Activated naive CD4-positive, alpha-beta T cell treated with anti-CD3 and anti-CD28 coated beads for 36 hours (primary cell): ENCODE measurements at places on chromosomes 4 and X.

DNA sequence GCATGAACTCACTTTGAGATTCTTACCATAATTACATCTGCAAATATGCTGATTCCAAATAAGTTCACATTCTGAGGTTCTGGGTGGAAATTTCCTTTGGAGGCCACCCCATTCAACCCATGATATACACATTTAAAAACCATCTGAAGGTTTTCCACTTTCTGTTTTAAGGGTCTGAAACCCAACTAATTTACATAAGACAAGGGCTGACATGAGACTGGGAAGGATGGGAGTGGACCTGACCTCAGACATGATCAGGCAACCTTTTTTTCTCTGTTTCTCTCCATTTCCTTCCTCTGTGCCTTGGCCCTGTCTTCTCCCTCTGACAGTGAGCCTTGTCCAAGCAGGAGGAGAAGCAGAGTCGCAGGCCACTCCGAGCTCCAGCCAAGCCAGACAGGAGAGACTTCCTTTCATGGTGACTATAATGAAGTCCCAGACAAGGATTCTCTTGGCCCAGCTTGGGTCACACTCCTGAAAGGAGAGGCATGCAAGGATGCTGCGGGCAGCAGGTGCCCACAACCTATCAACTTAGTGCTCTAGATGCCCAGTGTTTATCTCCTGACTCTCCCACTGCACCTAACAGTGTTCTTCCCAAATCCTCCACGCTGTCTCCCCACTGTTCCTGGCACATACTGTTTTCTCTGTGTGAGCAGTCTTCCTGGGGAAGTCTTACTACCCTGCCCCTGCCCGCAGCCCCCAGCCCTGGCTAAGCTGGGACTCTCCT is 39.9 kb downstream of the MSX1 start:
- H3K4me1 ChIP-seq, result no peaks in the 10 kb centered on the region
- DNase-seq, result no peak

DNA sequence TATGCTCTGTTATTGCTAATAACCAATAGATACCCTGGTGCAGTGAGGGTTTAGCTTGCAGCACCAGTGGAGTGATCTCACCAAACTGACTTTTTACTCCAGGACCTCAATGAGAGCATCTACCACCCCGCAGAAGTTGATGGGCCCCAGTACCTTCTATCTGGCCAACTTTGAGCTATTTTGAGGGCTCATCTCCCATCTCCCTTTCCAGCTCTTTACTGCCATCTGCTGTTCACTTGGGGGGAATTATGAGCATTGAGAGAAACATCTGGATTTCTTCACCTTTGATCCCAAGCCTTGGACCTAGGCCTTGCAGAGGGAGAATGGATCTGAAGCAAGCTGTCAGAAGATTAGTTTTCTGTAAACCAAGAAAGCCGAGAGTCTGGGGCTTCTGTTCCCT is 143.6 kb downstream of the TMEM164 start:
- H3K36me3 ChIP-seq, result no peaks in the 10 kb centered on the region
- peaks cover 4% of the 10 kb centered on the region for H3K4me1 ChIP-seq
- DNase-seq, result peak; percentile 48

DNA sequence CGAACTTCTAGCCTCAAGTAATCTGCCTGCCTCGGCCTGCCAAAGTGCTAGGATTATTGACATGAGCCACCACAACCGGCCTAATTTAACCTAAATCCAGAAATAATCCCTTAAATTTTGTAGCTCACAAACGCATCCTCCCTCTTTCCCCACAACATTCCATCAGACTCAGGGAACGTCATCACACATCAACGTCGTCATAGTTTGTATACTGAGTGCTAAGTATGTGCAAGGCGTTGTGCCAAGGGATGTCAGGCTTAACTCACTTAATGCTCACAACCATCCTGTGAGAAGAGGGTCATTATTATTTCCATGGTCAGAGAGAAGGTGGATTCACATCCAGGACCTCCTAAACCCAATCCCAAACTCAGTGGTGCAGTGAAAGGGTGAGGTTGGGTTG is 9.6 kb upstream of the GSX2 start:
- H3K4me3 ChIP-seq, result no peak overlapping the region
- H3K27me3 ChIP-seq, result peaks cover 33% of the 10 kb centered on the region
- no peak for DNase-seq
- H3K4me1 ChIP-seq, result peaks cover 25% of the 10 kb centered on the region
- no peak overlapping the region for H3K27ac ChIP-seq
- H3K36me3 ChIP-seq, result no peaks in the 10 kb centered on the region

DNA sequence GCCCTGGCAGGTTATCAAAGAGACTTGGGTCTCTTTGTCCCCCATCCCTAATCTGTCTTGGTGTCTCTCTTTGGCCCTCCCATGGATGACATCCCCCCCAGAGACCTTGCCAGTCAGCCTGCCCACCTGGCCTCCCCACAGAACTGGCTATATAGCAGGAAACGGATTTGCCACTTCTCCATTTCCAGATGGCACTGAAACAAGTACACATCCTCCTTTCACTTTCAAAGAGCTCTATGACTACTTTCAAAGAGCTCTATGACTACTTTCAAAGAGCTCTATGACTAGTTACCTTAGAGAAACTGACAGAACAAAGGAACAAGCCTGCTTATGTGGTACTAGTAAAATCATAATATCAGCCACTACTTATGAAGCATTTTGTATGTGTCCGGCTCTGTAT is 175.3 kb downstream of the MAML3 start:
- DNase-seq, result peak; percentile 45
- H3K27me3 ChIP-seq, result no peaks in the 10 kb centered on the region
- no peak overlapping the region for H3K4me3 ChIP-seq
- no peak overlapping the region for H3K27ac ChIP-seq

DNA sequence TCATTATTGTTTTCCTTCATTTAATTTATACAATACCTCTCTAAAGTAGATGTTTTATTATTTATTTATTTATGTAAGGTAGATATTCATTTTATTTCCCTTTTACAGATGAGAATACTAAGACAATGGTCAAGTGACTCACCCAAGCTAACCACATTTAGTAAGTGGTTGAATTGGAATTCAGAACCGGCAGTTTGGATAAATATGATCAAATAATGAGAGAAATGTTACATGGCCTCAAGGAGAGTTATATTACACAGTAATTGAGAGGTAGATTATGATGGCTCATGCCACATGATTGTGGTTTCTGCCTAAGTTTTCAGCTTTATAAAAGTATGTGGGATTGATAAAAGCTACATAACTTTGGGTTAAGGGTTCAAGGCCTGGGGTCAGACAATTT is 239.4 kb upstream of the BOD1L1 start:
- no peak overlapping the region for H3K4me3 ChIP-seq
- DNase-seq, result no peak
- H3K4me1 ChIP-seq, result no peaks in the 10 kb centered on the region
- H3K36me3 ChIP-seq, result peaks cover 2% of the 10 kb centered on the region
- H3K27me3 ChIP-seq, result peaks cover 10% of the 10 kb centered on the region
- no peak overlapping the region for H3K27ac ChIP-seq

- H3K4me1 ChIP-seq, result no peaks in the 10 kb centered on the region
- peaks cover 2% of the 10 kb centered on the region for H3K27me3 ChIP-seq
- no peak overlapping the region for H3K4me3 ChIP-seq
- DNase-seq, result no peak
Measured at GRCh38 chrX:125998432-125998831, 167.7 kb downstream of the DCAF12L2 start.

- no peaks in the 10 kb centered on the region for H3K4me1 ChIP-seq
- H3K27me3 ChIP-seq, result no peaks in the 10 kb centered on the region
- peak; percentile 12 for DNase-seq
Measured at GRCh38 chr4:179095585-179096221, 1653.5 kb upstream of the AGA start.

GRCh38 chrX:149518236-149518635 is 13.1 kb upstream of the IDS start:
- no peak for DNase-seq
- H3K27me3 ChIP-seq, result no peaks in the 10 kb centered on the region
- no peak overlapping the region for H3K27ac ChIP-seq
- no peaks in the 10 kb centered on the region for H3K36me3 ChIP-seq
- no peak overlapping the region for H3K4me3 ChIP-seq

- H3K4me1 ChIP-seq, result no peaks in the 10 kb centered on the region
- H3K36me3 ChIP-seq, result no peaks in the 10 kb centered on the region
- no peak overlapping the region for H3K4me3 ChIP-seq
- no peak overlapping the region for H3K27ac ChIP-seq
Measured at GRCh38 chr4:80279751-80280150, 13.3 kb downstream of the FGF5 start.

GRCh38 chrX:134908356-134908755 is 82.4 kb upstream of the SMIM10 start:
- no peaks in the 10 kb centered on the region for H3K27me3 ChIP-seq
- H3K4me1 ChIP-seq, result peaks cover 5% of the 10 kb centered on the region
- no peaks in the 10 kb centered on the region for H3K36me3 ChIP-seq
- H3K4me3 ChIP-seq, result no peak overlapping the region
- H3K27ac ChIP-seq, result no peak overlapping the region
- DNase-seq, result peak; percentile 12

DNA sequence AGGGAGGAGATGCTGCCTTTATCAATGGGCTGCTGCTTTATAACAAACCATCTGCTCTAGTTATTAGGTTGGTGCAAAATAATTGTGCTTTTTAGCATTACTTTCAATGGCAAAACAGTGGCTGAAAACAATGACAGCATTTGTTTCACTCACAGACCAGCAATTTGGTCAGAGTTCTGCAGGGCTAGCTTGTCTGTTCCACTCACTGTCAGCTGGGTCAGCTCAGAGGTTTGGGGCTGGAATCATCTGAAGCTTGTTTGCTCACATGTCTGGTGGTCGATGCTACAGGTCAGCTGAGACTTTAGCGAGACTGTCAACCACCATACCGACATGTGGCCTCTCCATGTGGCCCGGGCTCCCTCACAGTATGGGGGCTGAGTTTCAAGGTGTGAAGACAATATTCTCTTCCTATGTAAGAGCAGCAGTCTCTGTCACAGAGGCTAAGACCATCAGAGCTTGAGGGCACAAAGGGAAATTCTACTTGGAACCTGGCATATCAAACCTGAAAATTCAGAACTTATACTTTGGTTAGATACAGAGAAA is 81.3 kb upstream of the LIMCH1 start:
- H3K27me3 ChIP-seq, result no peaks in the 10 kb centered on the region
- H3K27ac ChIP-seq, result no peak overlapping the region
- H3K4me3 ChIP-seq, result no peak overlapping the region
- H3K4me1 ChIP-seq, result no peaks in the 10 kb centered on the region
- H3K36me3 ChIP-seq, result no peaks in the 10 kb centered on the region
- DNase-seq, result no peak

- no peak overlapping the region for H3K4me3 ChIP-seq
- H3K4me1 ChIP-seq, result no peaks in the 10 kb centered on the region
- no peaks in the 10 kb centered on the region for H3K36me3 ChIP-seq
- peaks cover 2% of the 10 kb centered on the region for H3K27me3 ChIP-seq
- no peak overlapping the region for H3K27ac ChIP-seq
Measured at GRCh38 chrX:16347968-16348670, 180.8 kb downstream of the MAGEB17 start.

DNA sequence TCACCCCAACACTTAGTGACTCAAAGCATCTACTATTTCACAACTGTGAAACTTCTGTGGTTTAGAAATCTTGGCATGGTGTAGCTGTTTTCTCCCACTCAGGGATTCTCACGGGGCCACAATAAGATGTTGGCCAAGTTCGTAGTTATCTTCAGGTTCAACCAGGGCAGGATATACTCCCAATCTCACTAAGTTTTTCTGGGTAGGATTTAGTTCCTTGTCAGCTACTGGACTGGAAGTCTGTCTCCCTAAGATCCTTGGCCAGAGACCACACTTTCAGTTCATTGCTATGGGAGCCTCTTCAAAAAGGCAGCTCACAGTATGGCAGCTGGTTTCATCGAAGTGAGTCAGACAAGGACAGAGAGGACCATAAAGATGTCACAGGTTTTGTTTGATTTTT is 111.7 kb upstream of the PDHA2 start:
- H3K27me3 ChIP-seq, result no peaks in the 10 kb centered on the region
- H3K4me1 ChIP-seq, result no peaks in the 10 kb centered on the region
- no peak for DNase-seq
- no peak overlapping the region for H3K27ac ChIP-seq
- H3K4me3 ChIP-seq, result no peak overlapping the region

GRCh38 chrX:34585561-34585960 is 71.5 kb downstream of the TMEM47 start:
- no peak for DNase-seq
- no peaks in the 10 kb centered on the region for H3K36me3 ChIP-seq
- H3K4me1 ChIP-seq, result no peaks in the 10 kb centered on the region
- H3K27ac ChIP-seq, result no peak overlapping the region
- H3K4me3 ChIP-seq, result no peak overlapping the region

DNA sequence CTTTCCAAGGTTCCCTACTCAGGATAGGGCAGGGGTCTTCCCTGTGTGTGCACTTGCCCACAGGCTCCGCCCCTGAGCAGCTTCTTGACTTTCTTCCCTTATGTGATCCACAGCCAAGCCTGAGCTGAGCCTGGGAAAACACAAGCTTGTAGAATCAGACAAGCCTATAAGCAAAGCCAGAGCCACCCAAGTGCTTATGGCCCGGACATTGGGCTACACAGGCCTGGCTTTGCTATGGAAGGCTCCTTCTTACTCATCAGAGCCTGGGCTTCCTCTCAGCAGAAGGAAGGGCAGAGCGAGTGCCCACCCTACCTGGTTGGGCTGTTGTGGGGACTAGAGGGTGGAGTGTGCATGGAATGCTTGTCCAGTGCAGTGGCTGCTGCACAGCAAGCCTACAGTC is 1.3 kb upstream of the TNIP2 start:
- H3K4me1 ChIP-seq, result peaks cover 22% of the 10 kb centered on the region
- peaks cover 2% of the 10 kb centered on the region for H3K36me3 ChIP-seq
- peak overlapping the region; percentile 11 for H3K4me3 ChIP-seq
- no peaks in the 10 kb centered on the region for H3K27me3 ChIP-seq

DNA sequence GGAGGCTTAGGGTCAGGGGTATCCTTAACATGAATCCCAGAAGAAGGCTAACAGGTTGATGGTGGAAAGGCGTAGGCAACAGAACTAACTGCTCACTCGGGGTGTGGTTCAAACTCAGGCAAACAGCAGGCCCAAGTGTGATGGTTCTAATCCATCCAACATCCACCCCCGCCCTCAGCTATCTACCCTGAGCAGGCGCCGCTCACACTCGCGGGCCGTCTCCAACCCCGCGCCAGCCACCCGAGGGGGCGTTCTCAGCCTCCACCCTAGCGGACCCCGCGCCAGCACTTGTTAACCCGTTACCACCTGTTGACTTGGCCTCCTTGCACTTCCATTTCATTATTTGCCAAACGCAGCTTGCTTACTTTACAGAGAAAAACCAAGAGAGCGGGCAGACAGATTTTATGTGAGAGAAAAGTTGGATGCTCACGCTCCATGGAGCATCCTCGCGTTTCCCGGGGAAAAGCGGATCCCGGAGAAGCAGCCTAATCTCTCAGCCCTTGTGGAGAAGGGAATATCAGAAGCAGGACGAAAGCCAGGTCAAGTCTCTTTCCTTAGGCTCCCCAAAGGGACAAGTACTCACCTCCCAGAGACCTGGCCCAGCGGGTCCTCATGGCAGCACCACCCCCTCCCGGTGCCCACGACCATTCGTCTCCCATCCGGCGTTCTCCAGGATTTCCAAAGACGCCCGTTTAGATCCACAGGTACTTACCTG is 773 bp downstream of the SNCA start:
- H3K27ac ChIP-seq, result no peak overlapping the region
- H3K4me3 ChIP-seq, result peak overlapping the region; percentile 60
- peaks cover 48% of the 10 kb centered on the region for H3K27me3 ChIP-seq
- H3K36me3 ChIP-seq, result no peaks in the 10 kb centered on the region

GRCh38 chr4:96787766-96788165 is 947.9 kb downstream of the PDHA2 start:
- H3K27me3 ChIP-seq, result no peaks in the 10 kb centered on the region
- no peaks in the 10 kb centered on the region for H3K36me3 ChIP-seq
- H3K4me3 ChIP-seq, result no peak overlapping the region
- H3K27ac ChIP-seq, result no peak overlapping the region
- no peak for DNase-seq
